ENCODE measurements at places on chromosomes 12 and 14.

- DNase-seq: no peak
- no peaks in the 10 kb centered on the region for H3K27me3 ChIP-seq
- no peaks in the 10 kb centered on the region for H3K36me3 ChIP-seq
- H3K4me3 ChIP-seq: no peak overlapping the region
- H3K27ac ChIP-seq: no peak overlapping the region
- H3K4me1 ChIP-seq: no peaks in the 10 kb centered on the region
Measured at GRCh38 chr14:44131861-44132260, 375.2 kb downstream of the FSCB start.

- H3K4me1 ChIP-seq: peaks cover 5% of the 10 kb centered on the region
- no peaks in the 10 kb centered on the region for H3K36me3 ChIP-seq
- no peak for DNase-seq
- no peak overlapping the region for H3K27ac ChIP-seq
- no peak overlapping the region for H3K4me3 ChIP-seq
- H3K27me3 ChIP-seq: no peaks in the 10 kb centered on the region
Measured at GRCh38 chr14:50528000-50528399, 4.4 kb downstream of the MAP4K5 start.

DNA sequence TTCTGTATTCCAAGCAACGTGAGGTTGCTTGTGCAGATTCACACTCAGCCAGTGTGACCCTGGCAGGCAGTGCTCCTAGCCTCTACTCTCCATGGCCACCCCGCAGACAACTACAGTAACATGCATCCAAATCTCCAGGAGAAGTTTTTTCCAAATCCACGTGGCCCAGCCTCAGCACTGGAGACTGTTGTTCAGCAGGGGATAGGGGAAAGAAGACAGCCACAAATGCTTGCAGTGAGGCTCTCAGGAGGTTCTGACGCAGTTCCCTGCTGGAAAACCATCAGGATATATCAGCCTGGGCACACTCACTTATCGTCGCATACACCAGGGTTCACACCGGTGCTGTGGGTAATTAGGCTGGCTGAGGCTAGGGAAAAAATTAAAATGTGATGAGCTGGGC is 16.2 kb downstream of the IQSEC3 start:
- no peak overlapping the region for H3K27ac ChIP-seq
- no peaks in the 10 kb centered on the region for H3K4me1 ChIP-seq
- no peak overlapping the region for H3K4me3 ChIP-seq
- no peak for DNase-seq
- peaks cover 8% of the 10 kb centered on the region for H3K27me3 ChIP-seq
- no peaks in the 10 kb centered on the region for H3K36me3 ChIP-seq

DNA sequence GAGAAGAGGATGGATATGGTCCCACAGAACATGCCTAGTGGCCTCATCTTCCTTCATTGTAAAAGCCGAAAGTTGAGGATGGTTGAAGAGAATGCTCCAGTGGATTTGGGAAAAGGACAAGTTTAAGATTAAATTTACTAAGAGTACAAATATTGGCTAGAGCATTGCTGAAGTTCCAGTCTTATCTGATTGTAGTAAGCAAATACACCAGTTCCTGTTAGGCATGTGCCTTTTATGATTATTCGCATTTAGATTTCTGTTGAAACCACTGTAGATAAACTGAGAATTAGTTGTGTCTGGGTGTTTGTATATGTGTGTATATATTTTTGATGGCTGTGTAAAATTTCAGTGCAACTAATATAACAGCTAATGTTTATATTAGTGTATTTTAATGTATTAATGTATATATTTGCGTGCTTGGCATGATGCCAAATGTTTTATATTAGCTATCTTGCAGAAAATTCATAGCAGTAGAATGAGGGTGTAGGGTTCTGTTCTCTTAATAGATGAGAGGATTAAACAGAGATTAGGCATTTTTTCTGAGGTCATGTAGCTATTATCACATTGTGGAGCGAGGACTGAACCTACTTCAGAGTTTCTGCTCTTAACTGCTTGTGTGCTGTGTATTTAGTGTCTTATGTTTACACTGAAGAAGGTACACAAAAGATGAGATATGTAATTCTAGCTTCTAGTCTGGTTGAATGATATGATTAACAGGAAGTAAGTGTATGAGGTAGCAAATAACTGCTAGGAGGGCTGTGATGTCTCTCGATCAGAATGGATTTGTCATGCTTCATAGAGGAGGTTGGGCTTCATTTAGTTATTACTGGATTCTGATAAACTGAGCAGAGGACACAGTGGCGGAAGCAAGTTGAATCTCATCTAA is 21.1 kb downstream of the FKBP3 start:
- no peak overlapping the region for H3K4me3 ChIP-seq
- no peak overlapping the region for H3K27ac ChIP-seq
- H3K36me3 ChIP-seq: peaks cover 100% of the 10 kb centered on the region
- DNase-seq: no peak

GRCh38 chr14:104887623-104888488 is 22.8 kb downstream of the CEP170B start:
- no peaks in the 10 kb centered on the region for H3K27me3 ChIP-seq
- H3K27ac ChIP-seq: no peak overlapping the region
- no peak overlapping the region for H3K4me3 ChIP-seq
- DNase-seq: peak; percentile 55
- H3K36me3 ChIP-seq: peaks cover 37% of the 10 kb centered on the region

DNA sequence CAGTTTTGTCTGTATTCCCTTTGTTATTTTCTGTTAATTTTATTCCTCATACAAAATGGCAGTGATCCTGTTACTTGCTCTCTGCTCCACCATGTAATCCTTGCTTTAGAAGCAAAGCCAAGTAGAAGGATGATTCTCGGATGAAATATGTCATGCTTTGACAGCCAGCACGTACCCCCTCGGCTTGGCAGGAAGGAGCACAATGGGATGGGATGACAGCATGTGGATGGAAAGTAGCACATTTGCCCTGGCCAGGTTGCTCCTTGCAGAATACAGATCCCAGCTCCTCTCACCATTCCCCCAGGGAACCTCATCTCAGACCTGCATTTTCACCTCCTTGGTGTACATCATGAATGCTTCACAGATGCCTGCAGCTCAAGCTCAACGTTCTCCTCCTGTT is 35.1 kb upstream of the ATF1 start:
- no peak overlapping the region for H3K27ac ChIP-seq
- no peak overlapping the region for H3K4me3 ChIP-seq
- no peaks in the 10 kb centered on the region for H3K36me3 ChIP-seq
- H3K4me1 ChIP-seq: peaks cover 21% of the 10 kb centered on the region
- DNase-seq: no peak
- no peaks in the 10 kb centered on the region for H3K27me3 ChIP-seq

DNA sequence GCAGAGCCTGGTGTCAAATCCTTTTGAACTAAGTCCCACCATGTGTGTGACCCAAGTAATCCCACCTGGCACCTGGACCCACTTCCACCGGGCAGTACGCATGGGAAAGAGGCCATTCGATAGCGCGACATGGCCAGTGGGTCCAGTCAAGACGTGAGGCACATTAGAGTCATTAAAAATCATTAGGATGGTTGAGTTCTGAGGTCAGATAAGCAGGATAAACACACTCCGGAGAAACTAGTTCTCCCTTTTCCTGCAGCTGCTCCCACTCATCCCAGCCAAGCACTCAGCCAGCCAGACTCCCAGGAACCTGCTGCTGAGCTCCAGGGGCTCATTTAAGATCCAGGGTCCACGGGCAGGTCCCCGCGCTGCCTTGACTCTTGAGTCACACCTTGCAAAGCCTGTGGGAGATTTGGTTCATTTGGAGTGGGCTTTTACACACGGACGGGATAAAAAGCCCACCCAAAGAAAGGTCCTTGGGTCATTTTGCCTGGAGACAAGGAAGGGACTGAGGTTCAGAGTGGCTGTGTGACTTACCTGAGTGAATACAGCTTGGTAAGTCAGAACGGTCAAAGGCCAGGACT is 313.9 kb downstream of the BCL11B start:
- no peak overlapping the region for H3K4me3 ChIP-seq
- H3K27me3 ChIP-seq: no peaks in the 10 kb centered on the region
- no peak for DNase-seq
- no peak overlapping the region for H3K27ac ChIP-seq
- H3K4me1 ChIP-seq: no peaks in the 10 kb centered on the region

GRCh38 chr12:54071942-54072341 is 18.3 kb downstream of the HOXC4 start:
- H3K4me1 ChIP-seq: no peaks in the 10 kb centered on the region
- DNase-seq: no peak
- H3K27ac ChIP-seq: no peak overlapping the region
- H3K27me3 ChIP-seq: peaks cover 60% of the 10 kb centered on the region
- H3K36me3 ChIP-seq: no peaks in the 10 kb centered on the region

DNA sequence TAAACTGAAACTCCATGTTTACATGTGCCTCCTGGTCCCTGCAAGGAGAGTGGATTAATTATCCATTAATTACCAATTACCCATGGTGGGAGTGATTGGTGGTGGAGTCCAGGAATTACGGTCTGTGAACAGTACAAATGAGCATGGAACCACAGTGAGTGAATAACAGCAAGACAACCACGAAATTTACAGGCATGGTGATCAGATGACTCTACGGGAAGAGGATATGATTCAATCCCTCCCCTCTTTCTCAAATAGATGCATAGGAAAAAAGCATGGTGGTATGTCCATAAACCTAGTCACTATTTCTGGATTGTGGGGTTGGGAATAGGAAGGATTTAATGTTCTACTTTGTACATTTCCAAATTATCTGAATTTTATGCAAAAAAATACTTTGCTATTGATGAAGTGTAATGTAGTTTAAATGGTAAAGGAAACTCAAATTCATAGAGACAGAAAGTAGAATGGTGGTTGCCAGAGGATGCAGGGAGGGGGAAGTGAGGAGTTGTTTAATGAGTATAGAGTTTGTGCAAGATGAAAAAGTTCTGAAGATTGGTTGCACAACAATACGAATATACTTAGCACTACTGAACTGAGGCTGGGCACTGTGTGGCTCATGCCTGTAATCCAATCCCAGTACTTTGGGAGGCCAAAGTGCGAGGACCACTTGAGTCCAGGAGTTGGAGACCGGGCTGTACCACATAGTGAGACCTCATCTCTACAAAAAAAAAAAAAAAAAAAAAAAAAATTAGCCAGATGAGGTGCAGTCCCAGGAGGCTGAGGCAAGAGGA is 41.2 kb upstream of the C12orf75 start:
- no peak for DNase-seq
- H3K27ac ChIP-seq: no peak overlapping the region
- H3K36me3 ChIP-seq: no peaks in the 10 kb centered on the region
- no peak overlapping the region for H3K4me3 ChIP-seq
- no peaks in the 10 kb centered on the region for H3K4me1 ChIP-seq

- H3K27ac ChIP-seq: no peak overlapping the region
- peaks cover 6% of the 10 kb centered on the region for H3K36me3 ChIP-seq
- H3K4me3 ChIP-seq: no peak overlapping the region
- no peaks in the 10 kb centered on the region for H3K27me3 ChIP-seq
Measured at GRCh38 chr14:50318031-50318626, 6.0 kb downstream of the DMAC2L start.

DNA sequence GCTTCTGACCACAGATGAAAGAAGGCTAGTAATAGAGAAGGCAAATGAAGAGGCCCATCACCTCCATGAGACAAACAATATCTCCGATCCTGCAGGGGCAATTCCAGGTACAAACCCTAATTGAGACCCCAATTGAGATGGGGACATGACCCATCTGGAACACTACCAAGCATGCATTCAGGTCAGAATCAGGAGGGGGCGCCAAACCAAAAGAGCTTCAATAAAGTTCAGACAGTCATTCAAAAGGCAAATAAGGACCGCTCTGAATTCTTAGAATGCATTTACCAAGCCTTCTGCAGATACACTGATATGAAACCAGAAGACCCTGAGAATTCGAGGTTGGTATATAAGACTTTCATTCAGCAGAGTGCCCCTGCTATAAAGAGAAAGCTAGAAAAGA is 10.2 kb upstream of the EDDM3B start:
- peak; percentile 28 for DNase-seq
- no peak overlapping the region for H3K4me3 ChIP-seq
- no peaks in the 10 kb centered on the region for H3K27me3 ChIP-seq
- H3K27ac ChIP-seq: no peak overlapping the region

- no peak overlapping the region for H3K27ac ChIP-seq
- DNase-seq: no peak
- H3K4me3 ChIP-seq: no peak overlapping the region
- H3K4me1 ChIP-seq: peaks cover 3% of the 10 kb centered on the region
- peaks cover 62% of the 10 kb centered on the region for H3K36me3 ChIP-seq
Measured at GRCh38 chr12:58889557-58889956, 30.7 kb downstream of the LRIG3 start.

DNA sequence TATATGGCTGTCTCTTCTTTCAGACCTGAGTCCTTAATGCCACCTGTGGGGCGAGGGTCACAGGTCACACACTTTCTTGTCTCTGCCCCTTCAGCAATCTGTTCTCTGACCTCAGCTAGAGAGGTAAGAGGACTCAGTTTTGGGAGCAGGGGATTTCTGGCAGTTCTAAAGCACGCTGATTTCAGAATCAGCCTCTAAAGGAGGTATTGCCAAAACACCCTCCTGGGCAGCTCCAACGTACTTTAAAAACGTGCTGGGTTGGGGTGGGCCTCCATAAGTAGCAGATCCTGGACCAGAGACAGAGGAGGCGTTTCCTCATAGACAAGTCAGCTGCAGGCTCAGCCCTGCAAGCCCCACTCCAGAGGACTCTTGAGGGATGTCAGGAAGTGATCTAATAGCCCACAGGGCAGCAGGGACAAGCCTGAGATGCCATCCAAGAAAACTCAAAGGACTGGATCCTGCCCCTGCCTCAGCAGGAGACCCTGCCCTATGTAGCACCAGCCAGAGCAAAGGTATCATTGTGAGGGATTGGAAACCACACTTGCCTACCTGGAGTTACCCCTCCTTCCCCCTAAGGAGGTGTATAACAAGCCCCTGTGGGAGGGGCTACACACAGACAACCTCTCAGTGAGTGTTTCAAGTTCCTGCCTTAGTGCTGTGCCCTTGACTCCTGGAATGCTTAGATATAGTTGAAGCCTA is 8.5 kb downstream of the CTDSP2 start:
- no peaks in the 10 kb centered on the region for H3K27me3 ChIP-seq
- peak overlapping the region; percentile 98 for H3K27ac ChIP-seq
- peak overlapping the region; percentile 6 for H3K4me3 ChIP-seq
- no peaks in the 10 kb centered on the region for H3K36me3 ChIP-seq
- peaks cover 100% of the 10 kb centered on the region for H3K4me1 ChIP-seq

GRCh38 chr12:56020423-56021184 is at the start of gene IKZF4:
Gene IKZF4, plus strand, starts transcription at chr12:56021043. Its CDS starts 451 bp downstream, at chr12:56021494.
- no peak within 1 kb of the TSS for H3K27ac ChIP-seq
- H3K4me3 ChIP-seq: peak within 1 kb of the TSS; percentile 0
- H3K36me3 ChIP-seq: peaks cover 26% of the 10 kb centered on the region

DNA sequence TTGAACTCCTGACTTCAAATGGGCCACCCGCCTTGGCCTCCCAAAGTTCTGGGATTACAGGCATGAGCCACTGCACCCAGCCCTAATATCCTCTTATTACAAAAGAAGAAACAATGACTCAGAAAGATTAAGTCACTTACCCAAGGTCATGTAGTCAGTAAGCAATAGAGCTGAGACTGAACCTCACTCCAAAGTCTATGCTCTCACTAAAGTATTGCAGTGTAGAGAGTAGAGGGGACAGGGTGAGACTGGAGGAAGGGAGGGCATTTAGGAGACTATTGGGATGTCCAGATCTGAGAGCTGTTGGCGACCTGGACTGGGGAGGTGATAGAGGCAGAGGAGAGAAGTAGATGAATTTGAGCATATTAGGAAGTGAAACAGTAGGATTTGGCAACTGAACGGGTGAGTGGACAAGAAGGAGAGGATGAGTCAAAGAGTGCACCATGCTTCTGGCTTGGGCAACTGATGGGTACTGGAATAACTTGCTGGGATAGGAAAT is 11.8 kb downstream of the P2RX7 start:
- no peak overlapping the region for H3K27ac ChIP-seq
- no peak for DNase-seq
- no peaks in the 10 kb centered on the region for H3K4me1 ChIP-seq
- H3K36me3 ChIP-seq: no peaks in the 10 kb centered on the region
- no peaks in the 10 kb centered on the region for H3K27me3 ChIP-seq
- no peak overlapping the region for H3K4me3 ChIP-seq

All from heart left ventricle (tissue), 16 donors.